ENCODE measurements at places on chromosomes 1 and 21.

- DNase-seq: no peak
These were observed 30.5 kb downstream of the ENO1 start for GRCh38 chr1:8847990-8848389.

DNA sequence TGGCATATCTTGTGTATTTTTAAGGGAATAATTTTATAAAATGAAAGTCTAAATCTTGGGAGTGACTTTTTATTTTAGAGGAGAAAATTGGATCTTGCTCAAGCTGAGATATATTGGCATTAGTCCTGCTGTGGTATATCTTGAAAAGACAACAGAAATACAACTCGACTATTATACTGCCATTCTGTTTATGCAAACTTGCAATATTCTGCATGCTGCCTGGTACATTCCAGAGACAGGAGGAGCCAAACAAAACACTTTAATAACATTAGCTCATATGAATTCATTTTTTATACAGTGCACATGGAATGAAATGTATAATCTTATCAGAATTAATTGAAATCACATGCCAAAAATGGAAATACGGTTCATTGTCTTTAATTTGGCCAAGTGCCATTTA is 176.0 kb upstream of the NRIP1 start:
- no peak for DNase-seq

DNA sequence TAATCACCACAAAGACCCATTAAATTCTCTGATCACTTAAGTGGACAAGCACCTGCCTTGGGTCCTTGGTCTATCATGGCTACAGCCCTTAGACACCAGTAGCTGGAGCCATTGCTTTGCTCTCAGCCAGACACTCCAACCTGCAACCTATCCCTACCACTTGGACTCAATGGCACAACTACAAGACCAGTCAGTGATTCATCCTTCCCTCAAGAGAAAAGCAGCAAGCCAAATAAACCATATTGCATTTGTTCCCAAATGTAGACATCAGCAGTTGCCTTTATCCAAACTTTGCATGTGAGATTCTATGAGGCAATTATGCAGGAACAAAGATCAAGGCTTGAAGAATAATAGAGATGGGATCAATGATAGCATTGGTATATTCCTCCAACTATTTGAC is 263.4 kb downstream of the HHIPL2 start:
- no peak for DNase-seq

DNA sequence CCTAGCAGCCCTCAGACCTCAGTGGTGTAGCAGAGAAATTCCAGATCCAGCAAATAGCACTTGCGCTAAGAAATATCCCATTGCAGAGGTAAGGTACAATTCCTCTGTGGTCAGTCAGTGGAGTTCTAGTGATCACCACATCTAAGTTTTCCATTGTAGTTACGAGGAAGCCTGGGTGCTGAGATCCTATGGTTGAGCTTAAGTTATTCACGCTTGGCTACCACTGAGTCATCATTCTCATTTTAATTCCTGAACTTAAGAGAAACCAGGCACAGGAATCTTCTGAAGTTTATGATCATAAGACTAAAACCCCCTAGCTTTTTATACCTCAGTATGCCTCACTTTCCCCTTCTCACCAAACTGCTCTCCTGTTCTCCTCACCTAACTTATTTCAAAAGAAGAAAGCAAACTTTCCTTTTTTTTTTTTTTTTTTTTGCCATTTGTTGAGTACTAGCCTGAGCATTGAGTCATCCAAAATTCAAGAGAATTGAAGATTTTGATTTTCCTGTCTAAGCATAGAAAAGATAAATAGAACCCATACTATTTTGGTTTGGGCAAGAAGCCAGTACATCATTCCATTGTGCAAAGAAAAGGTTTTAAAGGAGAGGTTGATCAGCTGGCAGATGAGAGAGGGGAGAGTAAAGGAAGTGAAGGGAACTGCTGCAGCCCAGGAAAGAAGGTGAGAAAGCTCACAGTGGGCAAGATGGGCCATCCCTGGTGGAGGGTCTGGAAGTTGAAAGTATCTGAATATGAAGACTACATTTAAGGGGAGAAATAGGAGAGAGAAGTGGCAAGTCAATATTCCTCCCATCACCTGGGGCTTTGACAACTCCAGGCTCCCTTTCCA is 39.9 kb downstream of the SERBP1 start:
- no peak for DNase-seq

GRCh38 chr1:230842801-230843200 is 25.5 kb downstream of the C1orf198 start:
- DNase-seq: no peak

DNA sequence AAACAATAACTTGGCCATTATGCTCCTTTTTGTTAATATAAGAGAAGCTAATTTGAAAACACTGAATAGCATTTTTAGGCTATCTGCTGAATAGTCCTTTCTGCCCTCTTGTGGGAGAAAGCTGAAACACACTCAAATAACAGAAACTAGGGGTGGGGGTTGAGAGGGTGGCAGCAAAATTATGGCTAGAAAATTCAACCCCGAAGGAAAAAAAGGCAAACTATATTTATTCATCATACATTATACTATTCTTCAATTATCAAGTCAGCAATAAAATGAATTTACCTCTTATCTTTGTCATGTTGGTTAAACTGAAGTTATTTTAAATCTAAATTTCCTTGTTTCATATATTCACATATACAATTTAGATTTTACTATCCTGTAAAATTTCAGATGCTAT is 255.9 kb downstream of the FAF1 start:
- peak; percentile 31 for DNase-seq

- no peak for DNase-seq
These were observed 6.2 kb downstream of the BARHL2 start for GRCh38 chr1:90710579-90711536.

- DNase-seq: peak; percentile 60
These were observed 161.5 kb downstream of the DNM3 start for GRCh38 chr1:172002725-172003345.

DNA sequence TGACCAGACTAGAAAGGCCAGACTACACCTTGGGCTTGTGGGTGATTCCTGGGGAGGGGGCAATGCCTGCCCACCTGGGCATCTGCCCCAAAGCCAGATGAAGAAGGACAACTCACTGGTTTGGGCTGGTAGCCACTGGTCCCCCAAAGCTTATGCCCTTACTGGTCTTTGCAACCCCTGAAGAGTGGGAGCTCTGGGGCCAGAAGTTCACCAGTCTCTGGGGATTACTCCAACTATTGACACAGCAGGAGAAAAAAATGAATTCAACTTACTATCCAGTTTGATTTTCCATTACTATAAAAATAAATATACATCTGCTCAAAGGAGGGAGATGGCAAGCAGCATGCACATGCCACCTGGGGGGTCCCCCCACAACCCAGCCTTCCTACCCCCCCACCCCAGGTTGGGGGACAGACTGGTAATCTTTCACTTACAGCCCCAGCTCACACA is 2.6 kb downstream of the AHDC1 start:
- no peak for DNase-seq

GRCh38 chr21:41831453-41831831 is 47.7 kb downstream of the PRDM15 start:
- no peak for DNase-seq

GRCh38 chr1:196306421-196306820 is 301.8 kb downstream of the KCNT2 start:
- DNase-seq: no peak

Measured in CD4-positive, alpha-beta T cell treated with Interleukin-2 at 100 ng/mL for 4 hours (primary cell).